ENCODE measurements at places on chromosomes 3 and 15.

- no peak for DNase-seq
Observed at GRCh38 chr3:131236421-131236820, 145.2 kb upstream of the NUDT16 start.

DNA sequence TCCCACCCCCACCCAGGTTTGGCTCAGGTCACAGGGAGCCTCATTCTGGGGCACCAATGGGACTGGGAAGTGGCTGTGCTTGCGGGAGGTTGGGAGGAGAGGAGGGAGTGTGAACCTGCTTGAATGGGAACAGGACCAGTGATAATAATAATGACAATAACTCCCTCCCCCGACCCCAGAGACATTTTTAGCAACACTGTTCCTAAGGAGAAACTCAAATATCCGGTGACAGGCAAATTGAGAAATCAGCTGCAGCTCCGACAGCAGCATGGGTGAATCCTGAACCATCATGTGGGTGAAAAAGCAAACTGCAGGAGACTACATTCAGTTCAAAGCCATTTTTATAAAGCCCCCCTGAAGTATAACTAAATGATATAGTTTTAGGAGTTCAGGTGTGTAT is 11.6 kb upstream of the RPL29 start:
- no peak for DNase-seq

- no peak for DNase-seq
Observed at GRCh38 chr3:102887431-102887830, 452.6 kb downstream of the ZPLD1 start.

DNA sequence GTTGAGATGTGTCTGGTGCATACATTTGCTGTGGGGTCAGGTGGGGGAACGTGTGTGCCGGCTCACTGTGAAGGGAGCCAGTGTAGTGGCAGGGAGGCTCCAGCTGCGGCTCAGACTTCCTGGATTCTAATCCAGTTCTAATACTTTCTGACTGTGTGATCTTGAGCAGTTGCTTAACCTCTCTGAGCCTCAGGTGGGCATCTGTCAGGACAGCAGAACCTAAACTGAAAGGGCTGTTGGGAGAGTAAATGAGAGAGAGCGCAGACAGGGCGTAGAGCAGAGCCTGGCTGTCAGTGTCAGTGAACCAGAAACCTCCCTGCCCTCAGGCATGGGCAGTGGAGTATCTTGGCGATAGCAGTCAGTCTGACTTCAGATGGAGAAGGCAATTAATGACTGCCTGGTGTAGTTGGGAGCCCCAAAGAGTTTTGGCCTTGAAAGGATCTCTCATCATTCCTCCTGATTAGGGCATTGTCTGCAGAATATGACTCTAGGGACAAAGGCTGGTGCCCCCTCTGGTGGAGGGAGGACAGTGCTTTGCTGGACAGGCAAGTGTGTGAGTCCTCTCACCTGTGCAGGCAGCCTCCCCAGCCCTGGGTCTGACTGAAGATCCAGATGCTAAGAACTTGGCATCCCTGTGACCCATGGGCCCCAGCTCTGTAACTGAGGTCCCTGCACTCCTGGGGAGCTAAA is 9.6 kb downstream of the KBTBD13 start:
- DNase-seq = no peak

DNA sequence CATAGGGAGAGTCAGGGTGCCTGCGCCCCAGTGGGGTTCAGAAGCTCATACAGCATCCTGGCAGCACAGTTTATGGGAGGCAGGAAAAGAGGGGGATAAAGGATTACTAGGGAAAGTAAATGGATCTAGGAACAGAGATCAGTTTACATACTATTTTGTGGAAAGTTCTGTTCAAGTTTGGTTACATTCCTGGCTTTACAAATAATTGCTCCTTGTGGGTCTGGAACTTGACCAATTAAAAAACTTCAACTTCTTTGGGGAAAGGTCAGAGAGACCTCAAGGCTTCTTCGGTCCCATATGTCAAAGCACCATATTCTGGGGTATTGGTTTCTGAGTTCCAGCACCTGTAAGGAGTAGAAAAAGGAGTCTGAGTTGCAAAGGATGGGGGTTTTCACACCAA is 64.1 kb downstream of the ZDHHC19 start:
- no peak for DNase-seq

GRCh38 chr3:160134454-160134853 is 90.8 kb upstream of the C3orf80 start:
- no peak for DNase-seq

GRCh38 chr3:66354001-66354400 is 133.2 kb downstream of the SLC25A26 start:
- DNase-seq = no peak

GRCh38 chr3:152742368-152743347 is 92.3 kb upstream of the P2RY1 start:
- DNase-seq = no peak

DNA sequence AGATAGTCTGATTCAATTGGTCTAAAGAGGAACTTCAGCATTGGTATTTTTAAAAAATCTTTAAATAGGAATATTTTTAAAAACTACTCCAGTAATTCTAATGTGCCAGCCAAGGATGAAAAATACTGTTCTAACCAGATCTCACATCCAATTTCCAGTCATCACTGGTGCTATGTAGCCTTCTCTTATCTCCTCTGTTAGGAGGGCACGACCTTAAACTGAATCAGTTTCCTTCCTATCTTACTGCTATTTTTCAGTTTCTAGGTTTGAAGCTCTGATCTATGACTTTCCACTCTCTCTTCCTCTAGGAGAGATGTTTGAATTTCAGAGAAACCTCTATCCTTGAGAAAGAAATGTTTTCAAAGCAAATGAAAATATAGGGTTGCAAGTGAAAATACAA is 31.9 kb downstream of the HAPLN3 start:
- DNase-seq = no peak

- no peak for DNase-seq
Observed at GRCh38 chr3:193053046-193053435, 135.4 kb upstream of the MB21D2 start.

- no peak for DNase-seq
Observed at GRCh38 chr3:194925614-194926013, 239.9 kb downstream of the FAM43A start.

GRCh38 chr15:39269821-39270220 is 311.1 kb upstream of the THBS1 start:
- no peak for DNase-seq

DNA sequence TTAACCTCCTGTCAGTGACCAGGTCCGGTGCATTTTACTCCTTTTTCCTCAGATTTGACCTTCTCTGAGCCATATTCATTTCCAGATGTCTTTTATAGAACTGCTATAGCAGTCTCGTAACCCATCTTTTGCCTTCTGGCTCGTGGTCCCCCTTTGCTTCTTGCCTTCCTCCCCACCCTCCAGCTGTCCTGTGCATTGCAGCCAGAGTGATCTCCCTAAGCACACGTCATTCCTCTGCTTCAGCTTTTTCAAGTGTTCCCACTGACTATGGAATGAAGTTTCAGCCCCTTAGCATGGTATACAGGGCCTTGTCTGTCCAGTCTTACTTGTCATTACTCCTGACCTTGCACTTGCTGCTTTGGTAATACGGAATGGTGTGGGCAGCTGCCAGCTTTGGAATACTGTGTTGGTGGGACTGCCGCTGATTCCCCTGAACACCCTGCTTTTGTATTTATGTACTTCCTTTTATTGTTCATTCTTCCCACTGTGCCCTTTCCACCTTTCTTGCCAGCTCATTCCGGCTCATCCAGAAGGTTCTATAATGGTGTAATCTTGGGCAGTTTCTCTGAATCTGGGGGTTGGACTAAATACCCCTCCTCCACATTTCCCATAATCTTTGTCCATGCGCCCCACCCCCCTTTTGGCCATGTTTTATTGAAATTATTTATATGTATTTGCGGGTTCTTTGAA is 38.9 kb downstream of the SLC25A26 start:
- DNase-seq = no peak

GRCh38 chr15:66738116-66738515 is 36.1 kb downstream of the SMAD6 start:
- DNase-seq = no peak

DNA sequence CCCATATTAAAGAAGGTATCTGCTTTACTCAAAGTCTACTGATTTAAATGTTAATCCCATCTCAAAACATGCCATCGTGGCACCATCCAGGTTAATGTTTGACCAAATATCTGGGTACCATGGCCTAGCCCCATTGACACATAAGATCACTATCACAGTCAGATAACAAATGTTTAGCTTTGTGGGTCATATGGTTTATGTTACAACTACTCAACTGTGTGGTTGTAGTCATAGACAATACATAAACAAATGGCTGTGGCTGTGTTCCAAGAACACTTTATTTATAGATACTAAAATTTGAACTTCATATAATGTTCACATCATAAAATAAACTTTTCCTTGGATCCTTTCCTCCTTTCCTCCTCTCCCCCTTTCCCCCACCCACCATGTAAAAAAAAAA is 9.8 kb upstream of the SNRPN start:
- no peak for DNase-seq

DNA sequence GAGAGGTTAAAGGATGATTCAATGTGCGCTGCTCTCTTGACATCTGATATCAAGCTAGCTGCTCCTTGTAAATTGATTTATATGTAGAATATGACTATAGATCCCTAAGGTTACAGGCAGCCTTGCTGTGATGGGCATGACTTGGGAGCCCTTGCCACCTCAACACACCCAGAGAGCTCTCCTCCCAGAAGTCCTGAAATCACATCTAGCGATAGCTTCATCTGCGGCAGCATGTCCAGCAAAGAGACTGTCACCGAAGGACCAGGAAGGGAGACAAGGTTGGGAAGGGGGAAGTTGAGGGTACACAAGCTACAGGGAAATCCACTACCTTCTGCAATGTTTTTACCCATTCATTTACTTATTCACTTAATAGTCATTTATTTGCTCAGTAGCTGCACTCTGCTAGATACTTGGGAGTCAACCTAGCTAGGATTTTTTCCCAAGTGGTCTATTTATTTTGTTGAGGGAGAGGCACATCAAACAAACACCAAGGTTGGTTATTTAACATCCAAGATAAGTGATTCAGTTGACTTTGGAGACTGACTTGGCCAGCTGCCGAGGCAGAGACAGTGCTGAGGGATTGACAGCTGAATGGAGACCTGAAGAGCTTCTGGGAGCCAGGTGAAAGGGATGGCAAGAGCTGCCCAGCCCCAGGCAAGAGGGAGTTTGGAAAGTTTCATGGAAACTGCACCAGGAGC is 205.8 kb upstream of the IL12A start:
- DNase-seq = no peak

- no peak for DNase-seq
Observed at GRCh38 chr3:128488636-128488990, 4.4 kb downstream of the GATA2 start.

- no peak for DNase-seq
Observed at GRCh38 chr15:34010921-34011320, 28.1 kb downstream of the AVEN start.
